ENCODE measurements at places on chromosomes 4 and X.

DNA sequence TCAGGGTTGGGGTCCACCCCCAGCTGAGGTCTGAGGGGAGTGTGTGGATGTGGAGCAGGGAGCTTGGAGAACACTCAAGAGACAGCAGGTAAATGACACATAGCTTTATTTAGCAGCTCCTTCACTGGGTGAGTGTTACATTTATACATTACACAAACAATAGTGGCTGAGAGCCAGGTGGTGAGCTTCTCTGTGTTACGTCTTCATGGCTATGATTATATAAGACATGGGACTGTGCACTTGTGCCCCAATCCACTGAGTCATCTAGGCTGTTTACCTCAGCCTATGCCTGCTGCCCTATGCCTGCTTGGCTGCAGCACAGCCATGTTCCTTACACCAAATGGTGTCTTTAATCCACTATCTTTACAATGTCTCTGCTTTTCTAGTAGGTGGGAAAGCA, 459.6 kb downstream of the AFF2 start:
- no peak for DNase-seq

- DNase-seq = no peak
Measured at GRCh38 chr4:141686146-141686775, 49.9 kb downstream of the IL15 start.

GRCh38 chrX:21723084-21723483, 34.8 kb downstream of the SMPX start:
- no peak for DNase-seq

DNA sequence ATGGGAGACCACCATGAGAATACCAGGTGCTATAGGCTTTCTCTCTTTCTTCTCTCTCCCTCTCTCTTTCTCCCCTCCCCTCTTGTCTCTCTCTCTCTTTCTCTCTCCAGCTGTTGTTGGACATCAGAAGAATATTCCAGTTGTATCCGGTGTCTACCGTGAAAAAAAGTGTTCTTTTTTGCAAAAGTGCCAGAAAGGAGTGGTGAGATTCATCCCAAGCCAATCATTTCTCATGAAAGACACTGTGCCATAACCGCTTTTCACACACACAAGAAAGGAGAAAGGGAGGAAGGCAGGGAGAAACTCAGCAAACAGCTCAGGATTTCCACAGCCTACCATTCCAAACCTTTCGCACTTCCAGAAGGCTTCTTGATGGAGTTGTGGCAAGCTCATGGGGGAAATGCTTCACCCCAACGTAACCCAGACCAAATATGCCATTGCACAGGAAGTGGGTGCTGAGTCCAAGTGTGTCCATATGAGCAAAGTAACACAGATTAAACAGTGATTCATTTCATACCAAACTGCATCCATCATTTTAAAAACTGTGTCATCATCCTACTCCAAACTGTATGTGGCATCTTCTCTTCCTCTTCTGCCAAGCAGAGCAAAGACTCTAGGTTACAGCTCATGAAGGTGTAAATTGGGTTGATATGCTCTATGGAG, 224.0 kb downstream of the APBB2 start:
- DNase-seq = no peak

GRCh38 chrX:38694394-38694793, 106.9 kb upstream of the MID1IP1 start:
- DNase-seq = no peak

- DNase-seq = no peak
Measured at GRCh38 chr4:76250962-76251361, 559 bp upstream of the FAM47E start.

GRCh38 chrX:109934434-109934833, 68.5 kb upstream of the TMEM164 start:
- no peak for DNase-seq

All from caudate nucleus (tissue), 63 donors.